ENCODE measurements at places on chromosomes 16 and 17.

DNA sequence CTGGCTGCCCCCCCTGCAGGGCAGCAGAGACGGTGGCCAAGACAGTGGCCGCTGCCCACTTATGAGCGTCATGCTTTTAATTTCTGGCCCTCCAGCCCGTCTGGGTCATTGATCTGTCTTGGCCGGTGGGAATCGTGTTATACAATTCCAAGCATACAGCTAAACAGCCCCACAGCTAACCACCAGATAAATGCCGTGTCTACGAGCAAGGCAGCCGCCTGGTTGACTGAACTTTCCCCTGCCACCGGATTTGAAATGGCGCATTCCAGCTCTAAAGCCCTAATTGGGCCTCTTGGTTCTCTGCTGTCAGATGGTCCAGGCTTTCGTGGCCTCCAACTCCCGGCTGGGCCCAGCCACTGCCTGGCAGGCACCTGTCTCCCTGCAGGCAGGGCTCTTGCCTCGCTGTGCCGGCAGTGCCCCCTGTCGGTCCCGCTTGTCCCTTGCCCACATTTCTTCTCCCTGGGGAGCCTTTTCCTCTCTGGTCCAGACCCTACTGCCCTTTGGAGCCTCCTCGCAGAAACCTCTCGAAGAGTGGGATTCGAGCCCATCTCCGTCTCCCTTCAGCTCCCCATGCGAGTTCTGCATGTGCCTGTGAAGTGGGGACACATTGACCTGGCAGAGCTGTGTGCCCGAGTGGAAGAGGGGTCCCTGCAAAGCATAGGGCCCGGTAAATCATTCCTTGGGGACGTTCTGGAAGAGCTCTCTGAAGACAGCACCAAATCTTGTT lies 1.8 kb upstream of the RBFOX3 start:
- no peak for DNase-seq

GRCh38 chr16:21565861-21566669 lies 33.3 kb upstream of the METTL9 start:
- no peak for DNase-seq

- no peak for DNase-seq
Measured at GRCh38 chr17:5705081-5705875, 121.0 kb upstream of the NLRP1 start.

- no peak for DNase-seq
Measured at GRCh38 chr16:86442703-86443102, 67.6 kb upstream of the FOXF1 start.

DNA sequence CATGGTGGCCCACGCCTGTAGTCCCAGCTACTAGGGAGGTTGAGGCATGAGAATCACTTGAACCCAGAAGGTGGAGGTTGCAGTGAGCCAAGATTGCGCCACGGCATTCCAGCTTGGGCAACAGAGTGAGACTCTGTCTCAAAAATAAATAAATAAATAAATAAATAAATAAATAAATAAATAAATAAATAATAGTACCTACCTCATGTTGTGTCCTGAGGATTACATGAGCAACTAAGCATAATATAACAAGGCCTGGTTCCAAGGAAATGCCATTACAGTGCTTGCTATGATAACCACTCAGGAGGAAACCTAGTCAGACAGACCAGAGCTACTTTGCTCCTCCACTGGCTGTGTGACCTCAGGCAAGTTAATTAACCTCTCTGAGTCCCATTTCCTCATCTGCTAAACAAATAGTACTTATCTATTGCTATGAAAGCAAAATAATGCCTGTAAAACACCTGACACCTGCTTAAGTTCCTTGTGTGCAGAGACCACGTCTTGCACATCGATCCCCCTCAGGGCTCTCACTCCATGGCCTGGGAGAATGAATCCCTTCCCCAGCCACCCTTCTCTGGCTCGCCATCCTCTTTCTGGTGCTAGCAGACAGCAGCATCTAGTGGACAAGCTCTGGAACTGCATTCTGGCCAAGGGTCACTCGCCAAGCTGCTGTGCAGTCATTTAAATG lies 7.5 kb downstream of the EPOP start:
- peak; percentile 25 for DNase-seq

DNA sequence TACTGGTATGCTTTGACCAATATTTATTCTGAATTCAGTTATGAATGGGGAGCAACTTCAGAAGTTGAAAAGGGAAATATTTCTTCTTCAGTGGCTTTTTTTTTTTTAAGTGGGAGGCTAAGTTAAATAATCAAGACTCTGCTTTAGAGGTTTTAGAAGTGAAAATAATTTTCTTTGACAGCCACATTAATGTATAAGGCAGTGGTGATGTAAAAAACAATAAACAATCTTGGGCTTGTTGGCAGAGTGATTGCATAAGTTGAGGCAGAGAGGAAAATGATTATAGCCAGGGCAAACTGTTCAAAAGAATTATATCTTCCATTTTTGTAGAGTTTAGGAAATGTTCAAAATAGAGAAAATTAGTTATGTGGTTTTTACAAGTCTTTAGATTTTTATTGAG lies 5.4 kb upstream of the KRT12 start:
- no peak for DNase-seq

- no peak for DNase-seq
Measured at GRCh38 chr17:50955667-50956120, 89.5 kb upstream of the TOB1 start.

- DNase-seq = no peak
Measured at GRCh38 chr17:79803997-79804855, 7.3 kb upstream of the CBX8 start.

DNA sequence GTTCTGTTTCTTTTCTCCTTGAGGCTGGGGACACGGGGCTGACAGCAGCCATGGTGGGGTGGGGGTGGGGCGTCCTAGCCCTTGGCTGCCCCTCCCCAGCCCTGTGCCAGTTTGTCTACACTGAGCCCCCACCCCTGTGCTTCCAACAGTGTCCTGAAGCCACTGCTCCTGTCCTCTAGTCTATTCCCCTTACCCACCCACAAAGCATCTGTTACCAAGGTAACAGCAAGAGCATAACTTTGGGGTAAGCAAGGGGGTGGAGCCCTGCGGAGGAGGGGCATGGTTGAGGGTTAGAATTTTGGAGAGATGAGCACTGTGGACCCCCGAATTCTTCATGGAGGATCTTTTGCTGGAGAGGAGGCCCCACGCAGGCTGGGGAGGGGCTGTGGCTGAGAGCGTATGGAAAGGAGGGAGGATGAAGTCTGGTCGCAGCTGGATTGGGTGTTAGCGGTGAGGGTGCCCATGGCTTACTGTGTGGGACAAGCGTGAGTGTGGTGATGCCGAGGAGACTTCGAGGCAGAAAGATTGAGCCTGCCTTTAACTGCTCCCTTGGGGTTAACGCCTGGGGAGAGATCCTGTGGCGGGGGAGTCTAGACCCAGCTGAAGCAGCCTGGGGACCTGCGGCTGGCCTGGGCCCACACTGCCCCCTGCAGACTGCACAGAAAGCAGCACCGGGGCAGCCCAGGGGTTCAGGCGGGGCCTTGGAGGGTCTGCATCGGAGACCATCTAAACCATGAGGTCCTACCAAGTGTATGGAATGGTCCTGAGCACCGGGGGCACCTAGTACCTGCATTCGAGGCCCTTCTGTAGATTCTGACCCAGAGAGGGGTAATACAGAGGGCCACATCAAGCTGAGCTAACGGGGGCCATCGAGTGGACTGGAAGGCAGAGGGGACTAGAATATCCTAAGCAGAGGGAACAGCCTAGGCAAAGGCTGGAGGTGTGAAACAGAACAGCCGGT lies 6.1 kb upstream of the STAC2 start:
- no peak for DNase-seq

DNA sequence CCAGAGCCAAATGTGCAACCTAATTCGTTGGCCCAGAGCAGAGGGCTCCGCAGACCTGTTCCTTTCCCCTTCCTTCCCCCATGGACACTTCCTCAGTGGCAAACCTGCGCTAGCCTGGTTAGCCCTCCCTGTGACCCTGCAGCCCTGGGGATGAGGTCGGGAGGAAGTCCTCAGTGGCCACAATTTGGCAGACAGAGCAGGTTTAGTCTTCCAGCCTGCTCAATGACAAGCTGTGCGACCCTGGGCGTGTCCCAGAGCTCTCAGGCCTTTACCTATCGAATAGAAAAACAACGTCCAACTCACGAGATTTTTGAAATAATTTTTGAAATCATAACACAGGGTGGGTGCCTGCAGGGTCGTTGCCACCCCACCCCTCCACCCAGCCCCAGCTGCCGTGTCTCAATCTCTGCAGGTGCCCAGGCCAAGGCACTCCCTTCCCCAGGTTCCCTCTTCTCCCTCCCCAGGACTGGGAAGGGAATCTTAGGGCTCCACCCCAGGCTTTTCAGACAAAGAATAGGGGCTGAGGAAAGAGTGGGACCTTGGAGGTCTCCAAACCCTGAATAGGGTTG lies 1.4 kb downstream of the HBM start:
- DNase-seq = no peak

DNA sequence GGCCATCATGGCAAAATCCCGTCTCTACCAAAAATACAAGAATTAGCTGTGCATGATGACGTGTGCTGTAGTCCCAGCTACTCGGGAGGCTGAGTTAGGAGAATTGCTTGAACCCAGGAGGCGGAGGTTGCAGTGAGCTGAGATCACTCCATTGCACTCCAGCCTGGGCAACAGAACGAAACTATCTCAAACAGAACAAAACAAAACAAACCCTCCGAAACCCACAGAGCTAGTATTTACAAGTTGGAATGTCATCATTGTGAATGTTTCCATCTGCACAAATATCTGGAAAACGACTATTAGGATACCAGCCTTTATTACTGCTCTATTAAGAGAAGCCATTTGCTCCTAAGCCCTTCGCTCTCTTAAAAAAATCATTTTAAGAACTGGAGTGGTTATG lies 26.0 kb downstream of the SMARCE1 start:
- DNase-seq = no peak

DNA sequence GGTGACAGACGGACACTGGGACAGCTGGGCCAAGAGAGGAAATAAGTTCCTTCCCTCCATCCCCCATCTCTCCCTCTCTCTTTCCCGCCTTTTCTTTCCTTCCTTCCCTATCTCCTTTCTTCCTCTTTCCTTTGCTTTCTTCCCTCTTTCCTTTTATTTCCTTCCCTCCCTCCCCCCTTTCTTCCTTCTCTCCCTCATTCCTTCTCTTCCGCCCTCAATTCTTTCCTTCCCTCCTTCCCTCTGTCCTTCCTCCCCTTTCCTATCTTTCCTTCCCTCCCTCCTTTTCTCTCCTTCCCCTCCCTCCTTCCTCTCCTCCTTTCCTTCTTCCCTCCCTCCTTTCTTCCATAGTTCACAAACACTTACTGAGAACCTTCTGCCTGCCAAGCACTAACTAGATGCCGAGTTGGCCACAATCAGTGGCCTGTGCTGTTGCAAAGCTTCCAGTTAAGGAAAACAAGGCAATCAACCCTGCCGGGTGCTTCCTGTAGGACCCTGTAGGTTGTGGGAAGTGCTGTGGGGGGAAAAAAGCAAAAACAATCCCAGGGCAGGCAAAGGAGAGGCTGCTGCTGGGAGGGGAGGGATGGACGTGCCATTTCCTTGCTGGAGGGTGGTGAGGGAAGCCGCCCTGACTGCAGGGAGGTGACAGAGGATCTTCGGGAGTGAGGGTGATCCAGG lies 31.7 kb downstream of the ABCC6 start:
- DNase-seq = no peak

DNA sequence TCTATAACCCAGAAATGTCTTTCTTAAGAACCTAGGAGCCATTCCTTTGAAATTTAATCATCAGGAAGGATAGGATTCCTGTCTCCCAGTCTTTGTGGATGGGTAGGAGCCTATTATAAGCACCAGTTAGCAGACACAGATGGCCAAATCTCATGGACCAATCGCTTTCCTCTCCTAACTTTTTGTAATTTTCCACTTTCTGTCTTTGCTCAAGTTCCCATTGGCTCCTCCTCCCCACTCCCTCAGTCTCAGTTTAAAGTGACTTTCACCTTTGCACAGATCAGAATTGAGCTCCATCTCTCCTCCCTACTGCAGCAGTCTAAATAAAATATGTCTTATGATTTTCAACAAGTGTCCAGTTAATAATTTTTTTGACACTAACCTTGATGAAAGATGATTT lies 192.3 kb downstream of the HS3ST3A1 start:
- no peak for DNase-seq

- DNase-seq = no peak
Measured at GRCh38 chr17:79572136-79572925, 38.5 kb downstream of the RBFOX3 start.

GRCh38 chr17:47077576-47077975 lies 98.5 kb upstream of the RPRML start:
- no peak for DNase-seq

GRCh38 chr17:63369233-63369632 lies 76.9 kb downstream of the CYB561 start:
- no peak for DNase-seq

DNA sequence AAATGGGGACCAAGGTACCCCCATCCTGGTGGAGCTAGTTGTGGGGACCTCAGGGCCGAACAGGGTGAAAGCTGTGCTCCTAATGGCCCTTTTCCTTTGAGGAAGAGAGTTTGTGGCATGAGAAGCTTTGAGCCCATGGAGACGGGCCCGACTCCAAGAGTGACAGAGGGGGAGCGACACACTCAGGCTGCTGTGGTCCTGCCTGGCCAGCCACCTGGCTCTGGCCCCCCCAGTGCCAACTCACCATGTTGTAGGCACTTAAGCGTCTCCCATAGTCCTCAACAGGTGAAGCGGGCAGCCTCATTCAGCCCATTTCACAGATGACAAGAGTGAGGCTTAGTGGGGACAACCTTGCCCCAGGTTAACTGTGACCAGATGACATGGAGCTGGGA lies 1.6 kb downstream of the IL21R start:
- DNase-seq = no peak

- no peak for DNase-seq
Measured at GRCh38 chr17:40374821-40375498, 10.4 kb upstream of the GJD3 start.

DNA sequence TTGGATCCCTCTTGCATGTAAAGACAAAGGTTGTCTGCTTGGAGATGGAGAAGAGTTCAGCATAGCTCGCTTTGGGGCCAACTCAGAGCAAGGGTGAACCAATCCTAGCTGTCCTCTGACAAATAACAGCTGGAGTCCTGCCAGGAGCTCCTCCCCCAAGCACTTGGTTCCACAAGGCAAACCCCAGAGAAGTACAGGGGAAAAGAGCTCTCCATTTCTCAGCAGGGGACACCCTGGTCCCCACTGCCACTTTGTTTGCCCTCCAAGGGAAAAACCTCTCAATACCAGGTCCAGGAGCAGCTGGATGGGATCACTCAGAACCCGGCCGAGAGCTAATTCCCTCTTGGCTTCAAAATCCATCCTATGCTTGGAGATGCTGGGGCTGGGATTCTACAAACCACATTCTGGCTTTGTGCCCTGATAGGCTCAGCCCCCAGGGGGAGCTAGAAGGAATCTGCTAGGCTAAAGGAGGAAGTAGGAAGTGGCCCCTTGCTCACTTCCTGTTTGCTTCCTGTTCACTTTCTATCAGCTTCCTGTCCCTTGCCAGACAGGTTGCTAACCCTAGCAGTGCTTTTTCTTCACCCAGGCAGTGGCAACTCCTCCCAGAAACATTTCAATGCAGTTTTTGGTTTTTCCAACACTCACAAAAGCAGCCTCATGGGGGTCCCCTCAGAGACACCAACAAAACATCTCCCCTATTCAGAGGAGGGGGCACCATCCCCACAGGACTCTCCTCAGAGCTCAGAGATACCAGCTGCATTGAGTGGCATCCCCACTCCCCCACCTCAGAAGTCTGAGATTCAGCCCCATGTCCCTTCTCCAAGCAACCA lies 30.7 kb downstream of the CDRT4 start:
- DNase-seq = peak; percentile 60

Measured in hypothalamus (tissue), 51 donors.